Dorsolateral prefrontal cortex (tissue), 122 donors: ENCODE measurements at places on chromosomes 2 and 18.
A peak's percentile ranks its signal among the peaks of the same experiment; 100 is the strongest.

GRCh38 chr2:71807581-71808451 lies 339.8 kb downstream of the CYP26B1 start:
- DNase-seq = no peak

DNA sequence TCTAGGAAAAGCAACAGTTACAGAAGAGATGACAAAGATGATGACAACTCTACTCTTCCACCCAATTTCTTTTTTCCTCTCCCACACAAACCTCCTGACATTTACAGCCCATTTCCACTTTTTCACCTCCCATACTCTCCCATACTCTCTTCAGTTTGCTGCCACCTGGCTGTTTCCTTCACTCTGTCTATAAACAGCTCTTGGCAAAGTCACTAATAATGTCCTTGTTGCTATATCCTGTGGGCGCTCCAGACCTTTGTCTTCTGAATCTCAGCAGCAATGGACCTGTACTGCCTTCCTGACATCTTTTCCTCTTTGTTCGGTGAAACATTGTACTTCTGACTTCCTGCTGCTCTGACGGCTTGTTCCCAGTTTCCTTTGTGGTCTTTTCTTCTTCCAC lies 60.7 kb upstream of the CAVIN2 start:
- no peak for DNase-seq

- no peak for DNase-seq
Observed at GRCh38 chr2:24048769-24049484, 614 bp upstream of the FKBP1B start.

DNA sequence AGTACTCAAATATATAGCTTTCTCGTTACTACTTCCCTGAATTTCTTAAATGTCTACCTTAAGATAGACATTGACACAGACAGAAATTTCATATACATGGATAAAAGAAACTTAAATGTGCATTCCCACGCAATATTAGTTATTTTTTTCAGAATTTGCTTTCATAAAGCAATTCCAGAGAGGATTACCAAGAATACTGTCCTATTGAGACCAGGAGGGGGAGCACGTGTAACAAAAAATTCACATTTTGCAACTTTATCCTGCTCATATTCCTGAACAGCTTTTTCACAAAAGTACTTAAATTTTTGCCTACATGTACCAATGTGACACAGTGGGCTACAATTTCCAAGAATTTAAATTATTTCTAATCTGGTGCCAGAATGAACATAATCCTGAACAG lies 30.7 kb upstream of the ERCC3 start:
- DNase-seq = no peak

DNA sequence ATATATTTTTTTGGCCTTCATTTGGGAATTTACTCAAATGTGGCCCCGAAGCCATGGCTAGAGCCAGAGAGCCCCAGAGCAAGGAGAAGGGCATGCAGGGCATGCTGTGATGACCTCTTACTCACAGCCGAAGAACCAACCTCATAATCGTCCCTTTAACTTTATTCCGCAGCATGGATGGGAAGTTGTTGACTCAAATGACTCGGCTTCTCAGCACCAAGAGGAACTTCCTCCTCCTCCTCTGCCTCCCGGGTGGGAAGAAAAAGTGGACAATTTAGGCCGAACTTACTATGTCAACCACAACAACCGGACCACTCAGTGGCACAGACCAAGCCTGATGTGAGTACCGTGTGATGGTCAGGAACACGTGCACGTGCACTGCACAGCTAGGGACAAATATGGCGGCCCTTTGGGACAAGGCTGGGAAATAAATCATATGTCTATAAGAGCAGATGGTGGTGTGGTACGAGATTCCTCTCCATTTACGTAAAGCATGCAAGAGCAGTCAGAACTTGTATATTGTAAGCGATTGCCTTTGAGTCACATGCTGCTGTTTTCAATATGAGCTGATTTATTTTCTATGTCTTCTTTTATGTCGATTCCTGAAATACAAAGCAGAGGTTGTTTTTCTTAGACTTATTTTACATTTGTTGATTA lies 280.9 kb downstream of the NEDD4L start:
- no peak for DNase-seq

GRCh38 chr2:128291161-128291843 lies 27.4 kb downstream of the HS6ST1 start:
- no peak for DNase-seq

DNA sequence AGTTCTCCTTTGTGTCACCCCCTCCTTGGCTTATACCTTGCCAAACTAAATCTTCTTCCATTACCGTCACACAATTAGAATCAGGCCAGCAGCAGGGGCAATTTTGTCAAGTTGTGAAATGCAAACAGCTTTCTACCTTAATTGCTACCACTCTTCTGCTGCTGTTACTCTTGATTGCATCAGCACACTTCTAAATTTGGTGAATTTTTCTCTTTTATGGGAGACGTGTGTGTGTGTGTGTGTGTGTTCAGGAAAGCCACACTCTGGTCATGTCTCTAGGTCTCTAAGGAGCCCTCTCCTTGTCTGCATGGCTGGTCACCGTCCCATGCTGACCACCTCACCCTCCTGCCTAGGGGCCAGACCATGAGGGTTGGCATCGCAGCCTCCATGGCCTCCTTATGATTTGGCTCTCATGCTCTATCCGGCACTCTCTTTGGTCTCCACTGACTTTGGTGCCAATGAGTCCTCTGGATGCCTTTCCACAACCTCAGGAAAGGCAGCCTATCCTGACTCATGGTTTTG lies 87.7 kb downstream of the GATA6 start:
- no peak for DNase-seq

- no peak for DNase-seq
Observed at GRCh38 chr2:16194931-16195680, 254.8 kb downstream of the MYCN start.

GRCh38 chr2:204110751-204111516 lies 174.4 kb downstream of the ICOS start:
- DNase-seq = no peak

DNA sequence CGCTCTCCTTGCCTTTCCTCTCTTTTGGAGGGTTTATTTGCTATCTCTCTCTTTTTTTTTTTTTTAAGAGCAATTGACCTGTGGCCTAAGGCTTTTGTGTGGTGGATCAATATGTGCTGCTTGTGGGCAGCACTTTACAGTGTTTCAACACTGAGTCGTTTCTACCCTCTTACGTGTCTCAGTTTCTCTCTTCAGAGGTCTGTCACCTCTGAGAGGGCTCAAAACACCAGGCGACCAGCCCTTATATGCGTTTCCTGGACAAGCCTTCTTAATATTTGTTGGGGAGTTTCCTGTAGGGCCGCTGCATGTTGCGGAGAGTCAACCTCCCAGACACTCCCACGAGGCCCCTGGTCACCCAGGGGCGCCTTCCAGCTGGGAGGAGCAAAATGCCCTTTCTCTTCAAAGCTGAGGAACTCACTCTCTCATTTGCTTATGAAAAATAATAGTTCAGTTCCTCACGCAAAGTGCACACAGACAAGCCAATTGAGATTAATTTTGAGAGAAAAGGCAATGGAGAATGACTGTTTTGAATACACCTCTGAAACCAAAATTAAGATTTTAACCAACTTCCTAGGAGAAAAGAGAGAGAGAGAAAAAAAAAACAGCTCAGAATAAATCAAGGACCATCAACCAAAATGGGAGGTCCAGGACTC lies 96.3 kb upstream of the B3GNT2 start:
- no peak for DNase-seq

GRCh38 chr2:59076079-59076619 lies 835.0 kb upstream of the FANCL start:
- no peak for DNase-seq

DNA sequence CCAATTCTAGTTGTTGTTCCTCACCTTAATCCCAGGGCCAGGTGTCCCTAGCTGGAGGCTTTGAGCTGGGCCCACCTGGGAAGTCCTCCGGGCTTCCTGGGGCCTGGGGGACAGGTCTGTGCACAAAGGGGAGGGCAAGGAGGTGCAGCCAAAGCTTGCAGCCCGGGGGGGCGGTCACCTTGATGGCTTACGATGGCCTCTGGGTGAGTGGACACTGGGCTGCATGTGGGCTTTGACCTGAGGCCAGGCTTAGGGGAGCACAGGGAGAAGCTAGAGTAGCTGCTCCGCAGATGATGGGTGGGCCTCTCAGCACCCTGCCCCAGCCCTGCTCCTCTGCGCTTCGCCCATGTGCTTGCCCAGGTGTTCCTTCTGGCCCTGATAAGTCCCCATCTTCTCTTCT lies 41.8 kb upstream of the HAAO start:
- DNase-seq = no peak

GRCh38 chr2:60058781-60059180 lies 494.7 kb downstream of the BCL11A start:
- no peak for DNase-seq

DNA sequence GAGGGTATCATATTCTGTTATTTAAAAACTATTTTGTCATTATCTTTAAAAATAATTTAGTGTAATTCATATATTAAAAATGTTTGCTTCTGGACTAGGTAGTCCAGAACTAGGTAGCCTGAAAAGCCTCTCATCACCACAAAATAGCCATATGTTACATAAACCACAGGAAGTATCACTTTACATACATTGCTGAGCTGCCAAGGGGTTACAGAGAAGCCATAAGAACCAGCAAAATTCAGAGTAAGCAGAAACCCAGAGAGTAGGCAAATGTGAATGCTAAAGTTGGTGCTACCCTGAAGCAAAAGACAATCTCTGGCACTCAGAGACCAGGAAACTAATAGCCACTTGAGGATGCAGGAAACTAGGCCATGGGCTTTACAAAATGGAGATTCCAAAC lies 60.9 kb downstream of the LOXHD1 start:
- DNase-seq = no peak

- DNase-seq = no peak
Observed at GRCh38 chr2:43737097-43737854, 36.6 kb upstream of the DYNC2LI1 start.

DNA sequence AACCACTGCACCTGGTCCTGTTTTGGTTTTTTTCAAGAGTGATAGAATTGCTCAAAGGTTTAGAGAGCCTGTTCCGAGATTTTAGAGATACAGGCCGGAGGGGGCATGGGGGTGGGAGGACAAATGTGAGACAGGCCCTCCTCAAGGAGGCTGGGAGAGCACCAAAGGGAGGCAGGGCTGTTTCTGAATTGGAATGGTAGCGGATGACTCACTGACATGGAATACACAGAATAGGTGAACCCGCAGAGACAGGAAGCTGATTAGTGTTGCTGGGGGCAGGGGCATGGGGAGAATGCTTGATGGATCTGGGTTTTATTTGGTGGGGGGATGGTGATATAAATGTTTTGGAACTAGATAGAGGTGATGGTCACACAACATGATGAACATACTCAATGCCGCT lies 111.0 kb upstream of the MGAT5 start:
- no peak for DNase-seq

- DNase-seq = no peak
Observed at GRCh38 chr2:102065675-102066252, 74.0 kb downstream of the IL1R2 start.

DNA sequence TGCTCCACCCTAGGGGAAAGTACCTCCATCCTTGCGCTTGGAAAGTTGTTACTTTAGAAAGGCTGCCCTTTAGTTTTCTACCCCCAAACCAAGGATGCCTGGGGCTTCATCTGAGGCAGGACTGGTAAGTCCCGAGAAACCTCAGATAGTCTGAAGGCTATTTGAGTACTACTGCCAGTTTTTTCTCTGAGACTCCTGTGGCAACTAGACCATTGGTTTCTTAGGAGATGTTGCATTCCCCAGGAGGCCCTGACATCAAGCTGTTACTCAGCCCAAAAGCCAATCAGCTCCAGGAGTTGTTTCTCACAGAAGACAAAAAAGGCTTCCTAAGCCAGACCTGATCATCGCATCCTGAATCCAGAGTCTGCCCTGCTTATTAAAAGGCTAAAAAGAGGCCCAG lies 67.2 kb downstream of the COLEC12 start:
- DNase-seq = no peak

GRCh38 chr2:133956434-133956935 lies 297.4 kb upstream of the MGAT5 start:
- DNase-seq = peak; percentile 49

GRCh38 chr2:61727746-61728145 lies 126.1 kb downstream of the FAM161A start:
- no peak for DNase-seq

DNA sequence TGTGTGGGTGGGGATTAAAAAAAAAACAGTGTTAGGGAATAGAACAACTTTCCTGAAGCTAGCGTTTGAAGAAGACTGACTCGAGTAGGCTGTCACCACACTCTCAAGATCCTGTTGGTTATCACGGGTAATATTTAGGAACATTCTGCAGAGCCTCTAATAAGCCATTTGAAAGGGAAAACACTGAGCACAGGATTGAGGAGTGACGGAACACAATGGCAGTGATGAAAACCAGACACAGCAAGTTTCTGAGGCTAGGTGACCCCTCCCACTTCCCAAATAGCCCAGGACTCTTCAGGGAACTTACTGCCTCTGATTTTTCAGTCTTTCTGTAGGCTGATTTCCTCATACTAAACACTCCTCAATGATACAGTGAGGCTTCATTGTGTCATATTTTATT lies 88.2 kb upstream of the TMEM200C start:
- DNase-seq = no peak

DNA sequence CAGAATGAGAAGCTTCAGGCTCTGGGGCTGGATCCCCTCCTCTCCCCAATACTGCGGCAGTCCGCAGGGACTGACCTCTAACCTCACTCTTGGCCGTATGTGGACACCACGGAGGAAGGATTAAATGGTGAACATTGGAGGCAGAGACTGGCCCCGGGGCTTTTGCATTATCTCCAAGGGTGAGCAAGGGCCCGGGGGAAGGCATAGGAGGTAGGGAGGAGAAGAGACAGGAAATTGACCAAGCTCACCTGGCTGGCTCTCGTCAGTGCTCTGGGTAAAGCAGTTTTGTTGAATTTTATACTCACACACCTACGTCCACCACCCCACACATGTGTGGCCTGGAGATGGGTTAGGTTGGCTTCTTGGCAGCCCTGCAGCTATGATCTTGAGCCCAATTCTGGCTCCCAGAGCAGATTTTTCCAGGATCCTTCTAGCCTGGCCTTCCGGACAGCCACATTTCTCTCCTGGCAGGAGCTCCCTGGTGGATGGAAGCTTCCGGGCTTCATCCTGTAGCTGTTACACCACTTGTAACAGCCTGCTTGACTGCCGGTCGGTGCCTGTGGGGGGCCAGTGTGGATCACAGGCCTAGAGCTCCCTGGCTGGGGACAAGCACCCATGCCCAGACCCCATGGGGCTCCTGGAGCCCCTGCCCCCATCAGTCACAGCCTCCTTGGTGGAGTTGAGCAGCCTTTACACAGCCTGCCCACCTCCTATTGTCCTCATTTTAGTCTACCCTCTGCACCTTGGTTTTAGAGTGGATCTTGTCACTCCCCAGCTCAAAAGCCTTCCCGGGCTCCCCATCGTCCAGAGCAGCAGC lies 7.6 kb downstream of the ITM2C start:
- DNase-seq = no peak

DNA sequence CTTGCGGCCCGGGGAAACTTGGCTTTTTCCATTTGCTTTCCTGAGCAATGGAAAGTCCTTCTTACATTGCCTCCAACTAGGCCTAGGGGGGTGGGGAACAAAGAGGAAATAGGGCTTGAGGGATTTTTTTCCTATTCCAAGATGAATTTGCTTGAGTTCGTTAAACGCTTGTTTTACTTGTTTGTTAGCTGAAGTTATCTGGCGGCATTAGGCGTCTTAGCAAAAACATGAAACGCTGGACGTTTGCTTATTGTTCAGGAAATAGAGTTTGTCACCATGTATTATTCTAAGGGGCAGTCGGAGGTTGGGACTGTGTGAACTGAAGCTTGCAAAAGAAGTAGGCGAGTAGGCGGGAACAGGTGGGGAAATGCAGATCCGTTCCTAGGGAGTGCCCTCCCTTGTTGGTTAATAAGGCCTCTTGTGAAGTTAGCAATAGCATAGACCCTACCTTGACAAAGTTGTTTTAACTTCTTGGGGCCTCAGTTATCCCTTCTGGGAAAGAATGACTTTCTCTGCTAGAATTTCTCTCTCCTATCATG lies 1.9 kb downstream of the CABLES1 start:
- no peak for DNase-seq

GRCh38 chr2:159946326-159946999 lies 116.0 kb downstream of the PLA2R1 start:
- DNase-seq = no peak
